Fibroblast of the conjunctiva (primary cell): ENCODE measurements at places on chromosomes 5 and 9.
A peak's percentile ranks its signal among the peaks of the same experiment; 100 is the strongest.

DNA sequence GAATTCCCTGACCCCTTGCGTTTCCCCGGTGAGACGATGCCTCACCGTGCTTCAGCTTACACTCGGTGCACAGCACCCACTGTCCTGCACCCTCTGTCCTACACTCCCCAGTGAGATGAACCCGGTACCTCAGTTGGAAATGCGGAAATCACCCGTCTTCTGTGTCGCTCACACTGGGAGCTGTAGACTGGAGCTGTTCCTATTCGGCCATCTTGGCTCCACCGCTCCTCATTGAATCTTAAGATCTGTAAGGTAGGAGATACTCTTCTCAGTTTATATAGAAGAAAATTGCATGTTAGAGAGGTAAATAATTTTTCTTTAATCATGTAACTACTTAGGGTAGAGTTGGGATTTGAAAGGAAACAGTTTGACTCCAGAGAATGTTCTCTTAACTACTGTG, 62.2 kb downstream of the DMRTA1 start:
- DNase-seq: no peak

DNA sequence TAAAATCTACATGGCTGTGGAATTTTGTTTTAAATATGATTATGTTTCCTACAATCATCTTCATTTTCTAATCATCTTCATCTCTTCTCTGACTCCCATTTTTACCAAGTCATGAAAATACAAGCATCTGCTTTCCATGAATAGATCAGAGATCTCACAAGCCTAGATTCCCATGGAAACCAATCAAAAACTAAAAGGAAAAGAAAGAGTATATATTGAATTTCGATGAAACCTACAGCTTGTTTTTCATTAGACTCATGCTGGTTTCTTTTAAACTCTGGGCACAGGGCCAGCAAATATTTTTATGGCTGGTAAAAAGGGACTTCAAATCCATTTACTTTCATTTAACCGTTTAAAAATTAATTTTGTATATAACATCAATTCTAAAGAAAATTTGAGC, 51.2 kb downstream of the INVS start:
- DNase-seq: peak; percentile 23

DNA sequence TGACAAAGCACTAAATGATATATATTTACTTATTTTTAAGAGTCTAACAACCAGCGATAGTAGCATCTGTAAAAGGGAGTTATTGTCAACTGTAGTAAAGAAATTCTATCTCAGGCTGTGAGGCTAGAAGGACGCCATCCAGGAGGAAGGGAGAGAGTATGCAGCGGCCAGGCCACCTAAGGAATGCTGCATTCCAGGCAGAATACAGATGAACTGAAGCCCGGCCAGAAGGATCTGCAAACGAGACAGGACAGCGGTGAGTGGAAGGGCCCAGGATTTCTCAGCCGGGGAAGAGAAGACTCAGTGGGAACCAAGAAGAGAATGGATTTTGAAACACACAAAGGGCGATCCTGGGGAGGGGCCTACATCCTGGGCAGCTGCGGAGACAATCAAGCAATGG, 7.4 kb downstream of the RETREG1 start:
- DNase-seq: no peak

GRCh38 chr9:118023644-118024043, 319.4 kb downstream of the TLR4 start:
- no peak for DNase-seq

GRCh38 chr9:113492343-113493202, 29.0 kb downstream of the RGS3 start:
- no peak for DNase-seq

GRCh38 chr5:122815218-122815767, 30.1 kb upstream of the SNX24 start:
- no peak for DNase-seq

DNA sequence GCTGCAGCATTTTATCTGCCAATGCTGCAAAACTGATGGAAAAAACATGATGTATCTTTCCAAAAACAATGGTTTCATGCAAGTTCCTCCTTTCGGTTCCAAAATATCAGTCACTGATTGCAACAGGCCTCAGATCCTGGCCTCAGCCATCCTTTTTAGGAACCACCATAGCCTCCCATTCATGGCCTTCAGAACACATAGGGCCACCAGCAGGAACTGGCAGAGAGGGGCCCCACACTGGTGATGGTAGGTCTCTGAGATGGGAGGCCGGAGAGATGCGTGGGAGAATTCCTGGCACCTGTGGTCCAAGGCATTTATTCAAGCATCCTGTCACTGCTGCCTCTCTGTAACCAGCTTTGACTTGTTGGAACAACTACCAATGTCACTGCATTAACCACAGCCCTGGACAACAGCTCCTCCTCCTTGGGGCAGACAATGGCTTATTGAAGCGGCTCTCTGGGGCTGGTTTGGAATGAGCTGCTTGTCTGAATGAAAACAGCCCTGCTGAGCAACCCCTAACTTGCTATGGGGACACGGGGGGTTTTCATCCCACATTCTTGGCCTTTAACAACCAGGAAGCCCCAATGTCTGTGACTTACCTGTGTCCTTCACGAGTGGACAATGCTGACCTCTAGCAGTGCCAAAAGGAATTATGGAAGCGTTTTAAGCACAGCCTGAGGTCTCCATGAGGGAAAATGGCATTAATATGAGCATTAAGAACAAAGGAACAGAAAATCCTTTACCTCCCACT, 108.1 kb downstream of the LHFPL2 start:
- no peak for DNase-seq

DNA sequence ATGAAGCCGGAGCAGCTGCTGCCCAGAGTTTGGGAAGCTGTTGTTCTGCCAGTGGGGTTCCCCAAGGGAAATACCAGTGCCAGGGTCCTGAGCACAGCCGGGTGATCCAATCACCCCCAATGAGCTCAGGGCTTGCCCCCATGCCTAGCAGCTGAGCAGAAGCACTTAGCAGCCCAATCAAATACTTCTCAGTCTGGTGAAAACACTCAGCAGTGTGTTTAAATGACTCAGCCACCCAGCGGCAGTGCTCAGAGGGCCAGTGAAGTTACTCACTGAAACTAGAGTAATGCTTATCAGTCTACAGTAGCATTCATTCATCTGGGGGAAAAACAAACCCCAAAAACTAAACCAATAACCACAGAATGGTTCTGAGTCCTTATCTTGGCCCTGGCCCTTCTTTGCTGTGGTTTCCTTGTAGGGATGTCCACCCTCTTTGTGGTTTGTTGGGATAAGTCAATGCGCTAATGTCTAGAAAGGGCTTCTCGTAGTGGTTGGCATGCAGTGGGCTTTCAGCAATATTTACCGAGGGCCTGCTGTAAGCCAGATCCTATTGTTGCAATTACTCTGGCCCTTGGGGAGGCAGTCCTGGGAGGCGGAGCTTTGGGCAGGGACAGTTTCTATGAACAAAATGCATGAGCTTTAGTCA, 43.1 kb downstream of the LHX2 start:
- no peak for DNase-seq

- DNase-seq: no peak
These were observed 218.4 kb downstream of the CACNA1B start for GRCh38 chr9:138095813-138096518.

- no peak for DNase-seq
These were observed 158.6 kb downstream of the C5orf15 start for GRCh38 chr5:133809801-133810200.

DNA sequence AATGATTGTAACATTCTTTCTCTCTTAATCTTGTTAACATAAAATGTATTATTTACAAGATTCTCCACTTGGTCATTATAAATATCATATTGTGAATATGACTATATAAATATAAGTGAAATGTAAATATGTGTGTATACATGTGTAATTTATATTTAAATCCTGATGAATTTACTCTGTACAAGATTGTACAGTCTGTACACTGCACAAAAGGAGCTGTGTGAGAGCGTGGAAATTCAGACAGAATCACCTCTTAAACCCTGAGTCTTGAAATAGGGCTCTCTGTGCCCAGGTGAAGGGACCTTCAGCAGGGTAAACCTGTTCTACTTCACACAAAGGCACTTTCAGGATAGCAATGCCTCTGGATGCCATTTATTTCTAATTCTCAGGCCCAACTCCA, 456.0 kb downstream of the SEMA5A start:
- DNase-seq: no peak

DNA sequence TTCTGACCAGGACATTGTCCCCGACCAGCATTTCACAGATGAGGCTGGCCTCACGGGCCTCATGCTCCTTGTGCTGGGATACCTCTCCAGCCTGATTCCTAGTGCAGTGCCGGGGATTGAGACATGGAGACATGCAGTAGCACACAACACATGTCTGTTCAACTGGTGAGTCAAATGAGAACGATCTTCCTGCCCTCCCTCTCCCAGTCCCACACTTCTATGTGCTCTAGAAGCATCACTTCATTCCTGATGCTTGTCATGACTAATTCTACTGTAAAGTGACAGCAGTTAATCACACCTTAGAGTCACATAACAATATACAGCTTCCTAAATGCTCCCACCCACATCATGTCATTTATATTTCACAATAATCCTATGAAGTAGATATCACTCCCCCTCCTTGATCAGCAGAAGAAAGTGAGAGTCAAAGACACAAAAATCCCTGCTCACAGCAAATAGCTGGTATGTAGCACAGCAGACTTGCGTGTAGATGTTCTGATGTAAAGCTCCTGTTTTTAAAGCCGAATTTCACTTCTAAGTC, 101.8 kb downstream of the CCDC192 start:
- no peak for DNase-seq

DNA sequence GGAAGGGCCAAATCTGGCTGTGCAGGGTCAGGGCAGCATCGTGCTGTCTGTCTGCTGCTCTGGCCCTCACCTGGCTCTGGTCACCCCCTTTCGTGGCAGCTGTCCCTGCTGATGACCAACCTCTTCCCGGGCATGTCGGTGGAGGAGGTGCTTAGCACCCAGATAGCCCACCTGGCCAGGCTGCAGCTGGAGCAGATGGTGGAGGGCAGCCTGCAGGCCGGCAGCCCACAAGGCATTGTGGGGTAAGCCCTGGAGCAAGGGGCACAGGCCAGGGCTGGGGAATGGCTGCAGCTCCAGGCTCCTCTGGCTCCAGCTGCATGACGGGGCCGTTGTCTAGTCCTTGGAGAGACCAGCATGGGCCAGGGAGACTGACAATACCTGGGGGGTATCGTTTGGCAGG, 8.2 kb downstream of the TOR2A start:
- DNase-seq: no peak

- no peak for DNase-seq
These were observed 1.7 kb downstream of the TESK1 start for GRCh38 chr9:35606726-35607125.

- DNase-seq: no peak
These were observed 283.0 kb downstream of the AOPEP start for GRCh38 chr9:95009459-95009858.

DNA sequence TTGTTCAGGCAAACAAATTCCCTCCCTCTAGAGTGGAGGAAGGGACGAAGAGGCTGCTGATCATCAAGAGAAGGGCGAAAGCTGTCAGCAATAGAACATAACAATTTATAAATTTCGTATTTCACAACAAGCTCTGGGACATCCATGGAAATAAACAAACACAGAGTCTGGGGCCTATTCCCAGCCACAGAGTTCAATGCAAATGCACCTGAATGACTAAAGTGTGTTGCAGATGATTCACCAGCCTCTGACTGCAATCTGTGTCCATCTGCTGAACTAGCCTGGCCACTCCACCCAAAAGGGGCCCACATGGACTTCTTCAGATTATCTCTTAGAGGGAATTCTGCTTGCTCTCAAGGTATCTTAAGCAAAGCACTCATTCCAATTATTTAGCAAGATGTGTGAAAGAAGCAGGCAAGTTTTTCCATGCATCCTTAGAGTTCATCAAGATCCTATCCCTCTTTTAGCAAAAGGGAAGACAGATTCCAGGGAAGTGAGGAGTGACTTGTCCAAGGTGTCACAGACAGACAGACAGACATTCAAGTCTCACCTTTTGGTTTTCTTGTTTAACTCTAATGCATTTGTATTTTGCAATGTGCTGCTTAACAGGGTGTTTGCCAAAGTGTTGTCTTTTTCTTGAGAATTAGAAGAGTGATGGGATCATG, 307.8 kb upstream of the PAPPA start:
- peak; percentile 27 for DNase-seq

DNA sequence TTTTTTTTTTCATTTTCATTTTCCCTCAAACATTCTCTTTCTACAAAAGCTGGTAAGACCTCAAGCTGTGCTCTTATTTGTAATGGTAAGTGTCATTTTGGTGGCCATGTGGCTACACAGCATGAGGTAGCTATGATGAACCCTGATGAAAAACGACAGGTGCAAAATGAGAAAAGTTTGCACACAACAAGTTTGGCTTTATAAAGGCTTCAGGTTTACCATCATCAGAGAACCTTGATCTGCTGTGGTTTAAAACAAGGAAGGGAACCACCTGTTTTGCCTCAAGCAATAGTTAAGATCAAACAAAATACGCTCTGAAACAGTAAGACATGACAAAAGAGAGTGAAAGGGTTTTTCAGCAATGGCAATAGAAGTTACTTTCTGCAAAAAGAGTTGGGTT, 1124.6 kb upstream of the ACO1 start:
- no peak for DNase-seq

GRCh38 chr9:81826517-81826906, 101.7 kb upstream of the SPATA31D4 start:
- DNase-seq: no peak

DNA sequence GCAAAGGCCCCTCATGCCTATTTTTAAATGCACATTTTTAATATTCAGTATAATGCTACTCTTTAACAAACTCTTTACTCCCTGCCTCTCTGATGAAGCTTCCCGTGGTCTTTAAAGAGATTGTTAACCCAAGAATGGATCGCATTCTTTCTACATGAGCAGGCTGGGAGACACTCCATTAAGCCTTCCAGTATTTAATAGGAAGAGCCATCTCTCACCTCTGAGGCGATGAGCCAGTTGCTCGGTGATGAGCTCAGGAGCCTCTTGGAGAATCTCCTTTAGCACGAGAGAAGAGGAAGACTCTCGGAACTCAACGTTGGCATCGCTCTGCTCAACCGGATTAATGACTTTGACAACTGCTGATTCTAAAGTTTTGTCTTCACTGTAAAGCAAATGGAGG, 59.6 kb downstream of the PRUNE2 start:
- DNase-seq: no peak

DNA sequence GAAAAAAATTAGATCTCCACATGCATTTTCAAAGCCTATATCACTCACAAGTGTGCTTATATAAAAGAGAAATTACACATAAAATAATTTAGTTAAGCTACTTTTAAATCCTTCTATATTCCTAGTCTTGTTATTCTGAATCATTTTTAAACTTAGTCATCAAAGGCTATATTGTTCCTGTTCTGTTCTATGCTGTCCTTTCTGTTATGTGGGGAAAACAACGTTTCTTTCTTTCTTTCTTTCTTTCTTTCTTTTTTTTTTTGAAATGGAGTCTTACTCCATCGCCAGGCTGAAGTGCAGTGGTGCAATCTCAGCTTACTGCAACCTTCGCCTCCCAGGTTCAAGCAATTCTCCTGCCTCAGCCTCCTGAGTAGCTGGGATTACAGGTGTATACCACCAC, 389.2 kb upstream of the FTMT start:
- DNase-seq: no peak

GRCh38 chr5:67146574-67146973, 50.0 kb downstream of the CD180 start:
- DNase-seq: peak; percentile 21

GRCh38 chr9:130780865-130781504, 54.1 kb upstream of the ABL1 start:
- DNase-seq: peak; percentile 97
